Activated naive CD4-positive, alpha-beta T cell (primary cell): ENCODE measurements at places on chromosomes 1 and 21.

- peak; percentile 65 for DNase-seq
Observed at GRCh38 chr1:161021165-161021969, 415 bp upstream of the F11R start.

GRCh38 chr1:81443288-81443687, 357.4 kb upstream of the ADGRL2 start:
- no peak for DNase-seq

DNA sequence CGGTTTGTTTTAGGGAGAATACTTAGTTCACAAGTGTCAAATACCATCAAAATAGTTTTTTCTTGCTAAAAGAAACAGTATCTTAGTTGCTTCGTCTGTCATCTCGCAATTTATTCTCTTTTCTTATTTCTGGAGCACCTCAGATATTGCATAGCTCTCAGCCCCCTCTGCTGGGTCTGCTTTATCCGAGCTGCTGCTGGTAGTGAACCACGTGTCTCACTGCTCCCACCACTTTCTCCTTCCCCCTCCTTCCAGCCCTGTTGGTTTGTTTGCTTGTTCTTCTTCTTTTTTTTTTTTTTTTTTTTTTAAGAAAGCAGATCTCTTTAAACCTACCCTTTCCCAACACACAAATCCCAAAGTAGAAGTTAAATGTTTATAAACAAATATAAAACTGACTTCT, 170.8 kb downstream of the EDEM3 start:
- DNase-seq, result no peak

GRCh38 chr1:1942753-1943656, 23.9 kb upstream of the TMEM52 start:
- no peak for DNase-seq
